Endodermal cell (in vitro differentiated cells): ENCODE measurements at places on chromosomes 3 and 15.

- DNase-seq, result no peak
These were observed 220.4 kb upstream of the MDFIC2 start for GRCh38 chr3:70532806-70533205.

- DNase-seq, result no peak
These were observed 21.2 kb upstream of the NMD3 start for GRCh38 chr3:161199926-161200325.

DNA sequence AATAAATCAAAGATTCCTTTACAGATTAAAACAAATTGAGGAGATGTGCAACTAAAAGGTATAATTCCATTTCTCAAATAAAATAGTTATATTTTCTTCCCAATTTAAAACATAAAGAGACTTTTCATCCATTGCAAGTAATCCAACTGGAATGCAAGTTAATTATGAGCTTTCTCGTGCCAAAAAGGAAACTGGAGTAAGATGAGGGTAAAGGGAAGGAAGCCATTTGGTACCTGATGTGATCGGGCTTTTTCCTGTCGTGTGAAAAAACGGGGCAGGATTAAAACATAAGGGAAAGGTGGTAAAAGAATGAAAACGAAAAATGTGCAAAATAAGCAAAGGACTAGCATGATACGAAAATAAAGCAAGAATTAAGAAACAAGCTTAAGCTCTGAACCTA lies 41.8 kb upstream of the XXYLT1 start:
- no peak for DNase-seq

GRCh38 chr3:104738271-104738670 lies 628.4 kb upstream of the ALCAM start:
- no peak for DNase-seq
